ENCODE measurements at places on chromosomes 12 and 14.

DNA sequence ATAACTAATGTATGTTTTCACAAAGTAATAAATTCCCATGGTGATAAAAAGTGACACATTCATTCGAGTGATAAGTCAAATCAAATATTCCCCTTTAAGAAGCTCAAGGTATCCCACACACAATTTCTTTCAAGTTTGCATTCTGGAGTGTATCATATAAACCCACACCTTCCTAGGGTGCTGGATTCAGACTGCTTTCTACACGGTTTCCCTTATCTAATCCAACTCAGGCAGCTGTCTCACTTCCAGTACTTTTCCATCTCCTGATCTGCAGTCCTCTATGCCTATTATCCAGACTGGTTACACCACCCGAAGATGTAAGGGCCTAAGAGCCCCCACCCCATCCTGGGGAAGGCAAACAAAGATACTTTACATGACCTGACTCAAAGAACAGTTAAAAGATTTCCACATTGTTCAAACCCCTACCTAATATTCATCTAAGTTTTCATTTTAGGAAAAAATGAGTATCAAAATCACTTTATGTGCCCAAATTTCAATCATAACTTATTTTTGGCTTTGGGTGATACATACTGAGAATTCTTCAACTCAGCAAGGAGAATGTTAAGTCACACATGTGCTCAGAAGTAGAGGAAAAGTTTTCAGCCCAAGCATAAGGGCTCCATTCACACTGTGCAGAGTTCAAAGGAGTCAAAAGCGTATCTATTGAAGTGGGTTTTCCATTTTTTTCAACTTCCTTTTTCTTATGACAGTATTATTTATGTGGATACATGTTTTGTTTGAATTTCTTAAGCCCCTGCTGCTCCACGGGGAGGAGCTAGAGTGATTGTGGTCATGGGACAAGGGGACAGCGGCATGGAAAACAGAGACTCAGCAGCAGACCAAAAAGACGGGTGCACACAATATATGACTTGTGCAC, 41.8 kb downstream of the CORO1C start:
- DNase-seq, result no peak

DNA sequence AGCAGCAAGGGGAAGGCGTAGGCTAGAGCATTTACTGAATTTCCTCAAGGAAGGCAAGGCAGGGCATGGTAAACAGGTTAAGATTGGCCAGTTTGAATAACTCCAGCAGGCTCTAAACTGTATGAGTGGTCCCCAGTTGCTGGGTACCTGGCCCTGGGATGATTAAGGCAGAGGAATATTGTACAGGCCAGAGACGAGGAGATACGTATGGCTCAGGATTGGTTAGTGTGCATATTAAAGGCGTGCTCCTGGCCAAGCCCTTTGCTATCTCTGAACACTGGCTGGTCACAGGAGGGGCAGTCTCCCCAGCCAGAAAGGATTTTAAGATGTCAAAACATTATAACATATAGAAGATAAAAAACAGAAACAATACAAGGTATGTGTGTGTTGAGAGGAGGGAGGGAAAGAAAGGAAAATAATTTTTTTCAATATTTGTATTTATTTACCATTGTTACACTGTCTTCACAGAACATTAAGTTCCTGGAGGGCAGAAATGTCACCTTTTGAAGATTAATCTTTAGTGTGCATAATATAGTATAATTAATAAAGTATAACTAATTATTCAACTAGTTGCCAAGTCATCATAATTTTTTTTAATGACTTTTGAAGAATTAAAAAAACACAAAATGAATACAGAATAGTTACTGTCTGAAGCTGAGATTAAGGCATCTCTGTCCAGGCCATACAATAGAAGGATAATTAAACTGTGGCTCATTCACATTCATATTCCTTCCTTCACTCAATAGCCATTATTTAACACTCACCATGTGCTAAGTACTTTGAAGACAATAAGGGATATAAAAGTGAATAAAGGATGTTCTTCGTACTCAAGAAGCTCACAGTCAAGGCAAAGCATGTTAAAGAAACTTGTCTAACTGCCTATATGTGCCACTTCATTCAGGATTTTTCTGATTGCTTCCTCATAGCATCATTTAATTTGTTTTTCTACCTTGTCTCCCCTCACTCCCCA, 41.9 kb downstream of the DCP1B start:
- DNase-seq, result no peak

DNA sequence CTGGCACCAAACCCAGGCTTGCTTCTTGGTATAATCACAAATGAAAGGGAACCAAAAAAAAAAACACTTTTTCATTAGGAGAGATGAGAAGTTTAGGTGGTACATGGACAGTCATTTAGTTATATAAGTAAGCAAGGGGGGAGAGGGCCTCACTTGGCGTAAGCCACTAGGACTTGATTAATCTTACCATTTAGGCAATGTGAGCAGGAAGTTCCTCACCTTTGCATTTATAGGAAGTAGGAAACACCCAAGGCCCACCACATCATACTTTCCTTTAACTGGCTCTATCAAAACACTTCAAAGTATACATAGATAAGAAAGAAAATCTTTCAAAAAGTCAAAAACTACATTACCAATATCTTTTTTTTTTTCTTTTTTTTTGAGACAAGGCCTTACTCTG, 6.7 kb upstream of the RPS6KA5 start:
- peak; percentile 55 for DNase-seq

DNA sequence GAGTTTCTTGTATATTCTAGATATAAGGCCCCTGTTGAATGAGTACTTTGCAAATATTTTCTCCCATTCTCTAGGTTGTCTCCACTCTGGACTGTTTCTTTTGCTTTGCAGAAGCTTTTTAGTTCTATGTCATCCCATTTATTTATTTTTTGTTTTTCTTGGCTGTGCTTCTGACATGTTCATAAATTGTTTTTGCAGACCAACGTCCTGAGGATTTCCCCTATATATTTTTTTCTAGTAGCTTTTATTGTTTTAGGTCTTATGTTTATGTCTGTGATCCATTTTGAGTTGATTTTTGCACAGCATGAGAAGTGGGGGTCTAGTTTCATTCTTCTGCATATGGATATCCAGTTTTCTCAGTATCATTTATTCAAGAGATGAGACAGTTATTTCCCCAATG, 70.4 kb upstream of the BTG1 start:
- no peak for DNase-seq

GRCh38 chr14:95519699-95520098, 3.2 kb upstream of the SYNE3 start:
- peak; percentile 77 for DNase-seq

DNA sequence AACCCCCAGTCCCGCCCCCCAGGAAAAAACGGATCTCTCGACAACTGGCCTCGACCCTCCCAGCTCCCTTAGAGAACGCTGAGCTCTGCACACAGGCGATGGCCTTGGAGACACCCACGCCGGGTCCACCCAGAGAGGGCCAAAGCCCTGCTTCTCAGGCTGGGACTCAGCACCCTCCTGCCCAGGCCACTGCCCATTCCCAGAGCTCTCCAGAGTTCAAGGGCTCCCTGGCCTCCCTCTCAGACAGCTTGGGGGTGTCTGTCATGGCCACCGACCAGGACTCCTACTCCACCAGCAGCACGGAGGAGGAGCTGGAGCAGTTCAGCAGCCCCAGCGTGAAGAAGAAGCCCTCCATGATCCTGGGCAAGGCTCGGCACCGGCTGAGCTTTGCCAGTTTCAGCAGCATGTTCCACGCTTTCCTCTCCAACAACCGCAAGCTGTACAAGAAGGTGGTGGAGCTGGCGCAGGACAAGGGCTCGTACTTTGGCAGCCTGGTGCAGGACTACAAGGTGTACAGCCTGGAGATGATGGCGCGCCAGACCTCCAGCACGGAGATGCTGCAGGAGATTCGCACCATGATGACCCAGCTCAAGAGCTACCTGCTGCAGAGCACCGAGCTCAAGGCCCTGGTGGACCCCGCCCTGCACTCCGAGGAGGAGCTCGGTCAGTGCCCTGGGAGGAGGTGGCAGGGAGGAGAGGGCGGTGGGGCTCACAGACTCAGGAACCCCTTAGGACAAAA, 95.8 kb downstream of the LGMN start:
- peak; percentile 52 for DNase-seq

DNA sequence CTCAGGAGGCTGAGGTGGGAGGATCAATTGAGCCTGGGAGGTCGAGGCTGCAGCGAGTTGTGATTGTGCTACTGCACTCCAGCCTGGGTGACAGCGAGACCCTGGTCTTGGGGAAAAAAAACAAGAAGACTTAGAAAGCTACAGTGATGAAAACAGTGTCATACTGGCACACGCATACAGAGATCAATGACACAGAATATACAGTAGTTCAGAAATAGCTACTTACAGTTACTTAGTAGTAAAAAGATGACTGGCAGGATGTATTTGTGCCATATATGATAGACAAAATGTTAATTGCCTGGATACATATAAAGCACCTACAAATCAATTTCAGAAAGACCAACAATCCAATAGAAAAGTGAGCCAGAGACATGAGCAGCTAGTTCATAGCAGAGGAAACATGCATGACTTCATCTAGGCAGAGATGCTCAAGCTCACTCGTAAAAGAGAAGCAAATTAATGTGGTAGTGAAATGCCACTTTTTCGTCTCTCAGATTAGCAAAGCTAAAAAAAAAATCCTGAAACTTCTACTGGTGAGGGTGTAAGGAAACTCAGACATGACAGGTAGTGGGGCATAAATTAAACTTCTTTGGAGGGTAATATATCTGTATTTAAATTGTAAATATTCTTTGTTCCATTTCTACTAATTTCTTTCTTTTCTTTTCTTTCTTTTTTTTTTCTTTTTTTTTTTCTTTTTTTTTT, 2.5 kb upstream of the ALDH2 start:
- DNase-seq, result no peak

GRCh38 chr14:53010193-53011040, 59.6 kb upstream of the FERMT2 start:
- DNase-seq, result no peak

DNA sequence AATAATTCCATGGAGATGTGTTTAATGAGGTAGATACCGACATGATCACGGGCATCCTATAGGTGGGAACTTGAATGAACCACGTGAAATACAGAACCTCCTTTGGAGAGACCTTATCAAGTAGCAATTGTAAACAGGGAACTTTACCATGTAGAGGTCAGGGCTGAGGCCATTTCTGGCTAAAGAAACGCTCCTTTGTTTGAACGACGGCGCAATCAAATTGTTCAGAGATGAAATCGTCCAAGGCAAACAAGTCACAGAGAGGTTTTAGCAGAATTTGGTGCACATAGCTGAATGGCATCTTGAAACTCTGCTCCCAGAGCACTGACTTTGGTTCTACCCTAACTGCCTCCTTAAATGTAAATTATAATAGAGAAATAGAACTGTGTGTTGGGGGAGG, 9.8 kb downstream of the PRIMA1 start:
- DNase-seq, result no peak

GRCh38 chr14:25557466-25557865, 507.5 kb upstream of the STXBP6 start:
- DNase-seq, result no peak

GRCh38 chr14:96125536-96125935, 79.1 kb upstream of the BDKRB2 start:
- no peak for DNase-seq

DNA sequence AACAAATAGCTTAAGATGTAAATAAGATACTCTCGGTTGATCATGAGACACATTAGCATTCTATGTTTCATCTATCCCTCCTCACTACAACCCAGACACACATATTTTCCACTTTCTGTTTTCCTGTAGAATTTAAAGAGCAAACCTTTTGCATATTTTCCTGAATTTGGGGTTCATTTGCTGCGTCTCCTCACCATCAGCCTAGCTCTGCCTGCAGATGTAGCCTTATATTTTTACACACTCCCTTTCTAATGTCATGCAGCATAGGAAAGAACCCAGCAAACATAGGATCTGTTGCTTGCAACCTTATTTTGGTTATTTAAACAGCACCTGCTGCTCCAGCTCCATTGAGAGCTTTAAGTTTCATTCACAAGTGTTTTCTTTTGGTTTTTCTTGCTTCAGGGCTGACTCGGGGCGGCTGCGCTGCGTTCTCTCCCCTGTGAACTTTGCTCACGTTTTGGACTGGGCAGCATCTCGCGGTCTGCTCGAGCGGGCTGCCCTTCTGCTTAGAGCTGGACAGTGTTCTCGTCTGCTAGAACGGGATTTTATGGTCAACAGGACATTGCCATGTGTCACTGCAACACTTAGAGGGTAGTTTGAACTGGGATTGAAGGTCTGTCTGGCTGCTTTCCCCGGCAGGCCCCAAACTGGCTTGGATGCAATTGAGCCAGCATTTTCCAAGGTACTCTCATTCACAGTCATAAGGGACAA, 57.8 kb upstream of the VRK1 start:
- DNase-seq, result no peak

- DNase-seq, result no peak
Measured at GRCh38 chr14:99593971-99594841, 9.8 kb downstream of the CCDC85C start.

DNA sequence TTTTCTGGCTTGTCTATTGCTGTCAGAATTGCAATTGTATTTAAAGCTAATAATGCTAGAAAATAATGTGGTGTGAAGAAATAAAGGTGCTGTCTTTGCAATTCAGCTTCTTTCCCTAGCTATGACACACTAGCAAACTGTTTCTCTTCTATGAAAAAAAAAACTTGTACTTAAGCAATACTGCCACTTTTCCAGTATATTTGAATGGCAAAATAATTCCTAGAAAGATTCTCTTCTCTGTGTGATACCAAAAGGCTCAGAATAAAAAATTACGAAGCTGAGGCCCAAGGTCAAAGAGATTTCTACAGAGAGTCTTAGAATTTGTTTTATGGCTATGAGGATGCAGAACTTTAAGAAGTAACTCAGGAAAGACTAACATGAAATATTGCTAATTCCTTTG, 235.5 kb downstream of the ADAMTS20 start:
- DNase-seq, result no peak

DNA sequence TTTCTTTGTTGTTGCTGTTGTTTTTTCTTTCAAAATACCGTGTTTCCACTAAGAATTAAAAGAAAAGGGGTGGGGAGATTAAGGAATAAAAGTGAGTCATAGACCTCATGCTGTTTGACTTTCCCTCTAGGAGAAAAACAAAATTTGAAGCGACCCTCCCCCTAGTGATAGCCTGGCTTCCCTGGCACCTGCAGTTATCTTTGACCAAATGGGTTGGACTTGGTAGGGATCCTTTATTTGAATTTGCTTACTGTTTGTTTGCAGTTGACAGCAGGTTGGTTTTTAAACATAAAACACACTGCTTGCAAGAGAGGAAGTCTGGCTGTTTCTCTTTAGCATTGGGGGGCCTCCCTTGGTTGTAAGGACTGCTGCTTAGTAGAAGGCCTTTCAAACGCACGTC, 14.0 kb downstream of the OTX2 start:
- no peak for DNase-seq

Measured in stimulated activated naive CD8-positive, alpha-beta T cell treated with anti-CD3 and anti-CD28 coated beads, Interleukin-15, amount 100 ng/mL, for 72 hours (primary cell).